ENCODE measurements at places on chromosomes 11 and 22.

GRCh38 chr11:116888024-116888423, 50.6 kb upstream of the APOA1 start:
- DNase-seq: no peak

GRCh38 chr11:76685831-76686230, 15.3 kb upstream of the LRRC32 start:
- DNase-seq: no peak

DNA sequence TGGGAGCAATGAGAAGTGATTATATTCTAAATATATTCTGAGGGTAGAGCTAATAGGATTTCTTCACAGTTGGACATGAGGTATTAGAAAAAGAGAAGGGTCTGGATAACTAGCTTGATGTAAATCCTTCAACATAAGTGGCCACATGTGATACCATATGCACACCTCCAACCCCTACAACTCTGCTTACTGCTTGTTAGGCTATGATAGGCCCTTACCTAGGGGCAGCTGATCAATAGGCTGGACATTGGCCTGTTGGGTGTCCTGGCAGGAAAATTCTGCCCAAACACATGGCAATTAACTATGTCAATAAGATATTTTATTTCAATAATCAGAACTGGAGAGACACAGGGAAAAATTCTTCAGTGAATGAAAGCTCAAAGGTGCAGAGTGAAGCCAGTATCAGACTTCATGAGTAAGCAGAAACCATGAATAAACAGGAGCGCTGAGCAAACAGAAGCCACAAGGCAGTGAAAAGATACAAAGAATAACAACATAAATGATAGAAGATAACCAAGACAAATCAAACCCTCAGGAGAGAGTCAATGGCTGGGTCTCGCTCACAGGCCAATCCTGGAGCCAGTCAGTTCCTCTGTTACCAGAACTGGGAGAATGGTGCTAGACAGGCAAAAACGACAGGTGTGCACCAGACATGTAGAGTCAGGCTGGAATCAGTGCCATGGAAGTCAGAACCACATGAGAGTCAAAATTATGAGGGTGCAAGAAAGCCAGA, 46.3 kb upstream of the PSMA1 start:
- no peak for DNase-seq

- DNase-seq: no peak
These were observed 8.9 kb downstream of the EHBP1L1 start for GRCh38 chr11:65584723-65585171.

DNA sequence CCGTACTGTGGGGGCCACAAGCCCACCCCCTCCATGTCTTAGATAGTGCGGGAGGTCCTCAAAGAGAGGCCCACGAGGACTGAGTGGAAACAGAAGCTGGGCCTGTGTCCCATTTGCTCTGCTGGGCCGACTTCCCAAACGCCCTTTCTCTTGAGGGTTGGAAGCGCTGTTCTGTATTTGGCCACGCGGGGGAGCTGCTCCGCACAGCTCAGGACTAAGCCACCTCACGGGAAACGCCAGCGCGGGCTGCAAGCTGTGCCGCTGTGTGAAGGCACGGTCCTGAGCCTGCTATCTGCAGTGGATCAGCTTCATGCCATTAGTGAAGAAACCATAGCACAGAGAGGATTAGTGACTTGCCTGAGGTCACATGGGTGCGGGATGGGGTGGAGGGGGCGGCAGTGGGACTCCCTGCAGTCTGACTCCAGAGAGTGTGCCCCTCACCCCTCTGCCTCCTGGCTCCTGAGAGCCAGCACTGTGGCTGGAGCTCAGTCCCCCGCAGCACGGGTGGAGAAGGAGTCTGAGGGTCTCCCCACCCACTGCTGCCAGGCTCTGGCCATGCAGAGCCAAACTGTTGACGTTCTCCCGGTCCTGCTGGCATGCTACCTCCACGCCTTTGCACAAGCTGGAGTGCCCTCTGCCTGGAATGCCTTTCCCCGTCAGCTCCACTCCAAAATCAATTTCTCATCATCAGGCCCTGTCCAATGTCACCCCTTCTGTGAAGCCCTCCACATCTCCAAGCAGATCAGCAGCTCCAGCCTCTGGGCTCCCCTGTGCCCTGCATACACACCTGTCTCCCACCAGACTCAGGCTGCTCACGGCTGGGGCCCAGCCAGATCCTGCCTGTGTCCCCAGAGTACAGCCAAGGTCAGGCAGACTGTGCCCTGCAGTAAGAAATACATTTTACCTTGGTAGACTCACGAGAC, 51.5 kb upstream of the LRRC32 start:
- DNase-seq: peak; percentile 64

DNA sequence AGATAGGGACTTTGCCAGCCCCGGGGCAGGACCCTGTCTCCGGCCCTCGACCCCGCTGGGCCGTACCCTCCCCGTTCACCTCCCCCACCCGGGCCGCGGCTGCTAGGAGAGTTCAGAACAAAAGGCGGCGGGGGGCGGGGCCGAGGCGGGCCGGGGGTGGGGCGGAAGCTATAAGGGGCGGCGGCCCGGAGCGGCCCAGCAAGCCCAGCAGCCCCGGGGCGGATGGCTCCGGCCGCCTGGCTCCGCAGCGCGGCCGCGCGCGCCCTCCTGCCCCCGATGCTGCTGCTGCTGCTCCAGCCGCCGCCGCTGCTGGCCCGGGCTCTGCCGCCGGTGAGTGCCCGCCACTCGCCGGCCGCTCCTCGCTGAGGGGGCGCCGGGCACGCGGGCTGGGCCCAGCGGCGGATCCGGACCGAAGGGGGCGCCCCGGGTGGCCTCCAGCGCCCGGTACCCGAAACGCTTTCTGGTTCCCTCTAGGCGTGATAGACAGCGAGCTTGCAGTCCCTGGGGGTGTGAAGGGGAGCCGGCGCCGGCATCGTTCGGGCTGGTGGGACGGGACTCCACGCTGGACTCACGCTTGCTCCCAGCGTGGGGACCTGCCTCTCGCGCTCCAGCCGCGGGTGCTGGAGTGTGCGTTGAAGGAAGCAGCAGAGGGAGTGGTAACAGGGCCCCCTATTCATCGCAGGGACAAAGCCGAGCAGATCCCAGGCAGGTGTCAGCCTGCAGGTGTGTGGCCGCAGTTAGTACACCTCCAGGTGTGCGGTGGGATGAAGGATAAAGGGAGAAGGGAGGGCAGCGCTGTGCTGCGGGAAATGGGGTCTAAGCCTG, at the start of gene MMP11:
Gene MMP11 (plus strand): TSS at position 201 of the 825 bp plus-strand sequence. CDS start 22 bp downstream, at position 223.
- DNase-seq: peak; percentile 26

GRCh38 chr11:30216534-30216933, 14.3 kb upstream of the FSHB start:
- no peak for DNase-seq

DNA sequence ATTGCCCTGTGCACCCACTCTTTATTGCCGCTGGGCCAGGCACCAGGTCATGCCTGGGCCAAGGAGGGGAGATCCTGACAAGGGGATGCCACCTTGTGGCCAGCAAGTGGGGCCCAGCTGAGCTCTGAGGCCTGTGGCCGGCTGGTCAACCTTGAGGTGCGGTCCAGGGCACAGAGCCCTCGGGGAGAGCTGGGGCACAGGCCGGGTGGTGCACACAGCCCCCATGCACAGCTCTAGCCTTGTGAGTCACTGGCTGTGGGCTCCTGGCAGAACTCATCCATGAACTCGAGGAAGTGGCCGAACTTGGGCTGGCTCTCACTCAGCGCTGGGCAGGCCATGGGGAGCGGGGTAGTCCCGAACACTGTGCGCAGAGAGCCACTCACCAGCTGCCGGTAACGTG, 94.3 kb downstream of the RNF169 start:
- DNase-seq: no peak

DNA sequence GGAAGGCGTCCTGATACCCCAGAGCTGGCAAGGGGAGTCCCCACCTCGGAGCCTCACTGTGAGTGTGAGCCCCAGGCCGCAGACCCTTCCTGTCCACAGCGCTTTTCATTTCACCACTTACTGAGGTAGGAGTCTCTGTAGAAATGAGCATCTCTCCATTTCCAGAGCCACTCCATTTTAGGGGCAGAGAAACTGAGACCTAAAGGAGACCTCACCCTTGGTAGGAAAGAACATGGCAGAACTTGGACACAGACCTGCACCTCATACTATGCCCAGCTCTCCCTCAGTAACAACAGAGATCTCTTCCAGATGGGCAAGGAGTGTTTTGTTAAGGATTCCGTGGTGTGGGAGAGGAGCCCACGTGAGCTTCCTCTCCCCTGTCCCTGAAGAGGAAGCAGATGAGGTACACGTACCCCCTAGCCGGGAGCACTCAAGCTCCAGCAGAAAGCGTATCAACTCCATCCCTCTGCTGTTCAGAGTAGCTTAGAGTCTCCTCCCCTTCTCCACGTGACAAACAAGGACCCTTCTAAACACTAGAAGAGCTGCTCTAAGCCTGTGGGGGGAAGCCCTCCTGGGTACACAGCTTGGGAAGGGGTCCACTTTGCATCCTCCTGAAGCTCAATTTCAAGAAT, 532 bp upstream of the VSIG2 start:
- DNase-seq: no peak

DNA sequence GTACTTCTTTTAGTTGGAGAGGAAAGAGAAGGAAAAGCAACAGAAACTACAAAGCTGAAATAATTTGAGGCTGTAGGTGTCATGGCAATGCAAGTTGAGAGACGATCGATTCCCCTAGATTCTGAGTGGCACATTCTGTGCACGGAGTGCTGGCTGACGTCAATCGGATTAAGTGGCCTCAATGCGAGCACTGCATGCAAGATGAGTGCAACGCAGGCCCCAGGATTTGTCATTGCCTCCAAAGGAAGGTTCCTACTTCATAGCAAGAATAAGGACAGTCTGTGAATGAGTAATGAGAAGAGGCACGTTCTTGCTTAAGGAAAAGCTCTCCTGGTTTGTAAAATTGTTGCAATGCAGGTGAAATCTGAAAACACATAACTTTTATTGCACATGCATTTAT, 892.4 kb downstream of the KCNA4 start:
- DNase-seq: no peak

All from SHP77 (cell line).